Substantia nigra (tissue), 51 donors: ENCODE measurements at places on chromosomes 16 and 17.

GRCh38 chr16:64736857-64737256, 385.0 kb downstream of the CDH11 start:
- DNase-seq = no peak

DNA sequence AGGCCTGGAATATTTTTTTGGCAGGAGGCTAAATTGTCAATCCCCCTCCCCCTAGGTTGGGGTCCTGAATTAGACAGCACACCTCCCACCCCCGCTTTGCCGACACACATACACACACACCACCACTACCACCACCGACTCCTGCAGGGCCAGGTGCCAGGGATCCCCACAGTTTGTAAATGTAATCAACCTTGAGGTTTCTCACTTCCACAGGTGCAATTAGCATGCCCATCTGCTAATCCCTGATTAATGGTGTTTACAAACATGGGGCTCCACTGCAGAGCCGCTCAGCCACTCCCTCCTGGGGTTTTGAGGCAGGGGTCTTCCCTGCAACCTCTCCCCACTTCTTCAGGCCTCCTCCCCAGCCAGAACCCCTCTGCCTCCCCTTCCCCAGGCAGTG, 11.8 kb downstream of the MRM1 start:
- DNase-seq = peak; percentile 16

- no peak for DNase-seq
These were observed 59.3 kb upstream of the MRTFB start for GRCh38 chr16:14011846-14012245.

- DNase-seq = no peak
These were observed 1.0 kb downstream of the SDK2 start for GRCh38 chr17:73643001-73643851.

- no peak for DNase-seq
These were observed 27.8 kb upstream of the HEATR6 start for GRCh38 chr17:60106340-60107059.

DNA sequence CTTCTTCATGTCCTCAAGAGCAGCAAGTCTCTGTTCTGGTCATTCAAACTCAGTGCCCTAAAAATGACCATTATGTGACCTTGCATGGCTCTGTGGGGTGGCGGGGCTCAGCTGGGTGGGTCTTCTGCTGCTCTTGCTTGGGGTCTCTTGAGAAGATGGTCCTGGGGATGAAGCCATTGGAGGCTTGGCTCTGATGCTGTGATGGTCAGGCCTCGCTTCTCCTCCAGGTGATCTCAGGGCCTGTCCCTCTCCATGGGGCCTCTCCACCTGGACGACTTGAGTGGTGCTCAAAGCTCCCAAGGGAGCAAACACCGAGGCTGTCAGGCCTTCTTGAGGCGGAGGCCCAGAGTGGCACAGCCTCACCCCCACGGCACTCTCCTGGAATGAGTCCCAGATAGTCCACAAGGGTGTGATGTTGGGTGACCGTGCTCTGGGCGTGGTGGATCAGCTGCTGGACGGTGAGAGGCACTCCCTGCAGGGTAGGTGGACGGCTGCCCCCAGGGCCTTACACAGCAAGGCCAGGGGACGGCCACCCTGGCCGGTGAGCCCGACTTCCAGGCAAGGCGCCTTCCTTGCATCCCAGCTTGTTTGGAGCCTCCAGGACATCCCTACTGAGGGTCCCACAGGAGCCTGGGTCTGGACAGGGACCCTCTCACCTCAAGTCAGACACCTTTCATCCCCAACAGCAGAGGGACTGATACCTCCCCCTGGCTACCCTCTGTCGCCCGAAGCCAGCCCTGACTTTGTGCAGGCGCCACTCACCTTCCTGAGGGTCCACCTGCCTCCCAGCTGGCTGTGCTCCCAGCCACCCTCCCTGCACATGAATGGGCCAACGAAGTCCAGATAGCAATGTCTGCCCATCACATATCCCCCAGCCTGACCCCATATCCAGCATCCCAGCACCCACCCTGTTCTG, 48.7 kb downstream of the USP22 start:
- DNase-seq = no peak

GRCh38 chr17:4557626-4558346, 2.6 kb downstream of the GGT6 start:
- no peak for DNase-seq

- DNase-seq = no peak
These were observed 918 bp upstream of the NLRC3 start for GRCh38 chr16:3578121-3578520.

DNA sequence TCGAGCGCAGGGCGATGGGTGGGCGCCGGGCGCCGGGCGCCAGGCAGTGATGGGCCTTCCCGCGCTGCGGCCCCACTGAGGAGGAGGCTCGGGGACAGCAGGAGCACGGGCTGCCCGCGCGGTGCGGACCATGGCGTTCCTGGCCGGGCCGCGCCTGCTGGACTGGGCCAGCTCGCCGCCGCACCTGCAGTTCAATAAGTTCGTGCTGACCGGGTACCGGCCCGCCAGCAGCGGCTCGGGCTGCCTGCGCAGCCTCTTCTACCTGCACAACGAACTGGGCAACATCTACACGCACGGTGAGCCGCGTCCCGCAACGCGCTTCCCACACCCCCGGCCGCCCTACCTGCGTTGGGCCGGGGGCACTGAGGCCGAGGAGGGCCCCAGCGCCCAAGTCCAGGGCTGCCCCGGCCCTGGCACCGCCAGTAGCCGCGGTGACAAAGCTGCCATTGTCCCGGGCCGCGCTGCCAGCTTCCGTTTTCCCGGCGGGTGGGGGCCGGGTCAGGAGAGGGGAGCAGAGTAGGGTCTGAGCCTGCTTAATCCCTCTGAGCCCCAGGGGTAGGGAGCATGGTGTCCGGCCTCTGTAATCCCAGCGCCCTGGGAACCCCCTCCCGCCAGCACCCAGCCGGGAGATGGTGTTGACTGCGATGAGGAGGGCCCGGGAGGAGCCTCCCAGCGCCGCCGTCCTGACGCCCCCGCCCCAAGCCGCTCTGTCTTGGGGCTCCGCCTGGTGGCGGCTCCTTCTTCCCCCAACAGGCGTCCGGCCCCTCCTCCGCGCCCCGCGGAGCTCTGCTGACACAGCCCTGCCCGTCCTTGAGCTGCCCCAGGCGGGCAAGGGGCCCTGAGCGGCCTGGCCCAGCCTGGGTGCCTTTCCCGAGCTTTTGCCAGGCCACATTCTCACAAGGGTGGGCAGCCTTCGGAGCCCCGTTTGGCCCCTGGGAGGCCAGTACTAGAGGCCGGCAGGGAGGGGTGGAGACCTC, 685 bp downstream of the PAQR4 start:
- DNase-seq = peak; percentile 63

GRCh38 chr16:19011169-19011731, 27.5 kb downstream of the TMC7 start:
- DNase-seq = no peak

DNA sequence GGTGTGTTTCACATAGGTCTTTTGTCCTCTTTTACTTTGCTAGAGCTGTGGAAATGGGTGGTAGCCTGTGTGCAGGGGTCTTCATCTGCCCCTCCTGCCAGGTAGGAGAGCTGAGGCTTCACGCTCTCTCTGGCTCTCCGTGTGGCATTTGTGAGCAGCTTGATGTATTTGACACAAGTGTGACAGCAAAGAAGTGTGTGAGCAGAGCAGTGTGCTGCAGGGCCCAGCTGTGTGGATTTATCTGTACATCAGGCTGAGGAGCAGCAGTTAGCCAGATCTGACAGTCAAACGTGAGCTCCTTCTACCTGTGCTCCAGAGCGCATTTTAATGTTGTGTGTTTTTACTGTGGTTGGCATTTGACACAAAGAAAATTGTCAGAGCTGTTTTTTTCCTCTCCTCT, 101.8 kb downstream of the FTO start:
- DNase-seq = no peak

- DNase-seq = no peak
These were observed 21.6 kb downstream of the VASN start for GRCh38 chr16:4393240-4393600.

DNA sequence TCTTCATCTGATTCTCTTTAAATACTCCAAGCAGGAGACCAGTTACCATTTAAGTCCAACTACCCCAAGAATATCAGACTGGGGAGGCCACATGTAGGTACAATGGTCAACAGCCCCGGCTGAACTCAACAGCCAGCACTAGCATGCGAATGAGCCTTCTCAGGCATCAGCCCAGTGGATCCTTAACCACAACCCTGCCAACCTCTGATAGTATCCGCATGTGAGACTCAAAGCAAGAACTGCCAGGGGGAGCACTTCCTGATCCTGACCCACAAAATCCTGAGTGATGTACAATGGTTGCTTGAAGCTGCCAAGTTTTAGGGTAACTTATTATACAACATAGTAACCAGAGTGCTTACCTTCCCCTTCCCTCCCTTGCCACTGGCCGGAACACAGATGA, 4.0 kb downstream of the PYY start:
- no peak for DNase-seq

DNA sequence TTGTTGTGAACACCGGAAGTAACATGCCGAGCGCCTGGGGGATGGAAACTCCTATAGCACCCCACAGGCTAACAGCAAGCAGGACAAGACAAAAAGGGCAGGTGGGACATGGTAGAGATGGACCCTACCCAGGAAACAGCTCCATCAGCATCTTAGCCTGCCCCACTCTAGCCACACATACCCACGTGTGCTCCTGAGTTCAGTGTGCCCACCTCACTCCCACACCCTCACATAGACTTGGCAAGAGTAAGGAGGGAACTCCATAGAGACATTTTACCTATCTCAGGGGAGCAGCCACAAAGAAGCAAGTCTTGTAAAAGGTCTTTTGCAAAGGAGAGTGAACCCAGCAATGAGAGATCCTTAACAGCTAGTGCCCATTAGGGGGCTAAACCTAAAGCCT, 37.8 kb upstream of the CACNG3 start:
- DNase-seq = no peak

DNA sequence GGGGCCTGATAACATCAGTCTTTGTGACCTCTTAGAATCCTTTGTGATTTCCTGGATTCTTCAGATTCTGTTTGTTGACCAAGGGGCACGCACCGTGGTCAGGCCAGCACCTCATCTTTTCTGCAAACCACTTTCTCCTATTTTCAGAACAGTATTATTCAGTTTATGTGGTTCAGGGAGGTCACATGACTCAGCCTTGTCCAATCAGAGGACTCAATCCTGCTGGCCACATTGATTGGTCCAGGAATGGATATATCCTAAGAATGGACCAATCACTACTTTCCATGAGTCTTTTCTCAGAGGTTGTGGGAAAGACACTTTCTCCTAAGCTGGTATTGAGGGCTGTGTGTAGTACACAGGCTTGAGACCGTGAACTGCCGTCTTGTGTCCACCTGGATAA, 123.1 kb upstream of the EEF2KMT start:
- no peak for DNase-seq

DNA sequence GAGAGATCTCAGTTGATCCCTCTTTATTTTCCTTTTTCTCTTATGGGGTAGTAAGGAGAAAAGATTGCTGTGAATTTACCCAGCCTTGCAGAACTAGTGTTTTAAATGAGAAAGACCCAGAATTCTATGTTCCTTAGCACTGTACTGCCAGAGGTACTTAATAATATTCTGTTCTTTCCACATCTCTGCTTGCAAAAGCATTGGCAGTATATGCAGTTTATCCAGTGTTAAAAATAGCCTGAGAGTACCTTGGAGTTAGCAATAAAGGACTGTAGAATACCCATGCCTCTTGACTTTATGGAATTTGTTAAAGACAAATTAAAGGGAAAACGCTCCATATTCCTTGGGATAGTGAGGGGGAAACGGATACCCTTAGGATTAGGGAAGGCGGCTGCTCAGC, 11.9 kb downstream of the SLC7A6 start:
- no peak for DNase-seq

DNA sequence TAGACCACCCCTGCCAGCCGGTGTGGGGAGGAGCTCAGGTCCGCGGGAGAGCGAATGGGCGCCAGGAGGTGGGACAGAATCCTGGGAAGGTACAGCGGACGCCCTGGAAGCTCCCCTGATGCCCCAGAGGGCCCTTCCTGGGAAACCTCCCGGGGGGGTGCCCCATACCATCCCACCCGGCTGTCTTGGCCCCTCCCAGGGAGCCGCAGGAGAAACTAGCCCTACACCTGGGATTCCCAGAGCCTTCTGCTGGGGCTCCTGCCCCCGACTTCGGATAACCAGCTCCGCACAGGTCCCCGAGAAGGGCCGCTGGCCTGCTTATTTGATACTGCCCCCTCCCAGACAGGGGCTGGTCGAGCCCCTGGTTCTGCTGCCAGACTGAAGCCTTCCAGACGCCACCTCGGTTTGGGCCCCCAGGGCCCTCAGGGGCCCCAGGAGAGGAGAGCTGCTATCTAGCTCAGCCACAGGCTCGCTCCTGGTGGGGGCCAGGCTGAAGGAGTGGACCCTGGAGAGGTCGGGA, 3.0 kb upstream of the CBX4 start:
- DNase-seq = no peak
